Stimulated activated naive CD4-positive, alpha-beta T cell treated with Interleukin-2 at 50 U/mL for 16 hours (primary cell): ENCODE measurements at places on chromosomes 3 and 15.

GRCh38 chr3:196197524-196197923, 13.7 kb downstream of the ZDHHC19 start:
- DNase-seq = no peak

DNA sequence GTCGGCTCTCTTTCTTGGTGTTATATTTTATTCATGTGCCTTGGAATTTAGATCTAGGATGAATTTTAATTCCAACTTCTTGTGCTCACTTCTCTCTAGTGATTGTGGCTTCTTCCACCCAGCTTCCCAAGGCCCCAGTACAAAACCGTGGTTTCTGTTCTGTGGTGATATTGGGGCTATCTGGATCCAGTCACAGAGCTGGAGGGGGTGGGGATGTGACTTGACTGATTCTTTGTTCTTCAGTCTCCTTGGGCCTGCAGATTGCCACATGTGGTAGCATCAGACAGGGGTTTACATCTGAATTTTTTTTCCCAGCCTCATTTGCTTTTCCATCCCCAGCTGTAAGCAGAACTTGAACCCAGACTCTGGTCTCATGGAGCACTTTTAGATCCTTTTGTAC, 98.5 kb upstream of the ADAMTSL3 start:
- DNase-seq = no peak

- peak; percentile 11 for DNase-seq
These were observed 744 bp upstream of the ALDH1A2 start for GRCh38 chr15:58066042-58066867.

GRCh38 chr15:78565951-78566774, 843 bp downstream of the CHRNA5 start:
- DNase-seq = no peak

- no peak for DNase-seq
These were observed 39.1 kb downstream of the SEMA5B start for GRCh38 chr3:122988508-122988907.

DNA sequence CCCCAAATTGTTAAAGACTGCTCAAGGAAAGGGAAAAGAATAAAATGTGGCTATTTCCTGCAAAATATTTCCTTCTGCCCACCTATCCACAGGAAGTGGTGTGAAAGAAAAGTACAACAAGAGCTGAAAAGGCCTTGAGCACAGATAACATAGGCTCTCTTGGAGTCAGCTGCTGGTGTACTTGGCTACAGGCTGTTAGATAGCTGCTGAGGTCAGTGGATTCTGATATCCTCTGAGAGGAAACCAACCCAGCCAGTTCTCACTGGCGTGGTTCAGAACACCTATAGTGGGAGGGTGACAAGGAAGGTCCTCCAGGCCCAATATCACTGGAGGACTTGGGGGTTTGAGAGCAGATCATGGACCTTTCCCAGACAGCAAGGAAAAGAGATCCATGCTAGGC, 124.4 kb upstream of the GAP43 start:
- no peak for DNase-seq

DNA sequence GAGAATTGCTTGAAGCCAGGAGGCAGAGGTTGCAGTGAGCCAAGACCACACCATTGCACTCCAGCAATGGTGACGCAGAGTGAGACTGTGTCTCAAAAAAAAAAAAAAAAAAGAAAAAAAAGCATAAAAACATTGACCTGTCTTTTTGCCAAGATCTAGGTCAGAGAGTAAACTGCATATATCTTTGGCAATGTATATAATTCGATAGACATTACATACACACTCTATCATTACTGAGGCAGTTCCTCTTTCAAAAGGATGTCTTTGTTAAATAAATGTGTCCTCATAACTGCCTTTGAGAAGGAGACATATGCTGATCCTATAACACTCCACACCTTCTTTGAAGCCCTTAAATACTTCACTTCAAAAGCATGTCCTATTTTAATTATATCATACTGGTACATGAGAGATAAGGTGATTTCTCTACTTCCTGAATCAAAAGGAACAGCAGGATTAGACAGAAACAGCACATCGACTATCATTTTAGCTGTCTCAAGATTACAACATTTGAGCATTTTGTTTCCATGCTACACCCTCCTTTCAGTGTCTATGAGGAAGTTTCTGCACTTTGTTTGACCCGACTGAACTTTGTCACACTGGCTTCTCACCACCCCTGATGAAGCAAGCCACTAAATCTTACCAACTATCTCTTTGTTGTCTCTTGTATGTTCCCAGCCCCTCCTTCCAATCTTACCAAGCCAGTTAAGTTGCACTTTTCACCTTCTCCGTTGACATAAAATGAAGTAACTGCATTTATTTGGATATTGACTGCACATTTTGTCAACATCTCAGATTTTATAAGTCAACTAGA, 335.8 kb downstream of the MECOM start:
- DNase-seq = no peak

GRCh38 chr3:43128464-43128863, 22.6 kb upstream of the POMGNT2 start:
- DNase-seq = no peak

GRCh38 chr15:78682693-78683410, 41.8 kb upstream of the CHRNB4 start:
- no peak for DNase-seq

DNA sequence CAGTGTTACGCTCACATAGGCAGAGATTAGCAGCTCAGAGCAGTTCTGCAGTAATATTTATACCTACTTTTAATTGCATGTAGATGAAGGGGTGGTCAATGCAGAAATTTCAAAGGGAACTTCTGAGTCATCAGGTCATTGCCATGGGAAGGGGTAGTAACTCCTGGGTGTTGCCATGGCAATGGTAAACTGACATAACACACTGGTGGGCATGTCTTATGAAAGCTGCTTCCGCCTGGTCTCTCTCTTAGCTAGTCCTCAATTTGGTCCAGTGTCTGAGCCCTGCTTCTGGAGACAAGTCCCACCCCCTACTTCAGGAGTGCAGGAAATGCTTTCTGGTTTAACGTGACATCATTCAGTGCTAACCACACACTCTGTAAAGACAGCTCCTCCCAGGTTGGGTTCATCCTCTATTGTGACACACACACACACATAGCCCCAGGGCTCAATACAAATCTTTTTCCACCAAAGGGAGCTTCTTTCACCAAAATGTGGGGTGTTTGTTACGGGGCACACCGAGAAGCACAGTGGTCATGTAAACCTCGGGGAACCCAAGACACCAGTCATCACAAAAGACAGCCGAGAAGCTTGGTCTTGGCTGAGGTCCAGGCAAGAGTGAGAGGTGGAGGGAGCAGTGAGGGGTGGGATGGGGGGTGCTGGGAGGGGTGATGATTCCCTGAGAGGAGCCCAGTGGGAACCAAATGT, 74.5 kb downstream of the TLE3 start:
- DNase-seq = peak; percentile 23

GRCh38 chr3:47571391-47572175, 7.1 kb downstream of the CSPG5 start:
- no peak for DNase-seq

- DNase-seq = no peak
These were observed 3.5 kb downstream of the PML start for GRCh38 chr15:73997986-73998385.

GRCh38 chr3:41265011-41265545, 65.8 kb downstream of the CTNNB1 start:
- DNase-seq = no peak

DNA sequence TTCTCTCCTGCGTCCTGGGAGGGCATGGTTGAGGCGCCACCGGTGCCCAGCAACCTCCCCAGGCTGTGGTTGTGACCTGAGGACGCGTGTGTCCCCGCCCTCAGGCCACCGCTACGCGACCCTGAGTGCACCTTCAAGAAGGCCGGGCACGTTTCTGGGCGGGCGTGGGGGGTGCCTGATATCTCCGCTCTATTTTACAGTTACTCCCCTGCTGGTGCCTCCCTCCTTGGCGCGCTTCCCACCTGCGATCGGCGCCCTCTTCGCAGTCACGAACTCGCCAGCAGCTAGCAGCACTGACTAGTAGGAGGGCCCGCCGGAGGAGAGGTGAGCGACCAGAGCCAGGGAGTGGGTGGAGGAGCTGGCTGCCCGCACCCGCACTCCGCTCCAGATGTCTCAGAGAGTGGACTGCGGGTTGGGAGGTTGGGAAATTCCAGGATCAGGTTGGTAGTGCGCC, 43.2 kb upstream of the POLG start:
- DNase-seq = no peak

DNA sequence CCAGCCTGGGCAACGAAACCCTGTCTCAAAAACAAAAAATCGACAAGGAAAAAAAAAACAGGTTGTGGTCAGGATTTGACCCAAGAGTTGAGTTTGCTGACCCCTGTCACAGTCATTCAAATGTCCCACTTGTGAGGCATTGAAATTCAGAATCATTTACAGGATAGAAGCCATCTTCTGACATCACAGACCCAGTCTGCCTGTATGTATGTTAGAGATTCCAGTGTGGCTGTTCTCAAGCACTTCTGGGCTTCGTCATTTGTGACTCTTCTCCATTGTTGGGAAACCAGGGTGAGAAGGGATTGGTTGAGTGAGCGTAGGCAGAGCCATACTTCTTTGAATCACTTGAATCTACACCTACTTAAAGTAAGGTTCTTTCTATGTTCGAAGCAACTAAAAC, 57.1 kb downstream of the LMLN start:
- no peak for DNase-seq

DNA sequence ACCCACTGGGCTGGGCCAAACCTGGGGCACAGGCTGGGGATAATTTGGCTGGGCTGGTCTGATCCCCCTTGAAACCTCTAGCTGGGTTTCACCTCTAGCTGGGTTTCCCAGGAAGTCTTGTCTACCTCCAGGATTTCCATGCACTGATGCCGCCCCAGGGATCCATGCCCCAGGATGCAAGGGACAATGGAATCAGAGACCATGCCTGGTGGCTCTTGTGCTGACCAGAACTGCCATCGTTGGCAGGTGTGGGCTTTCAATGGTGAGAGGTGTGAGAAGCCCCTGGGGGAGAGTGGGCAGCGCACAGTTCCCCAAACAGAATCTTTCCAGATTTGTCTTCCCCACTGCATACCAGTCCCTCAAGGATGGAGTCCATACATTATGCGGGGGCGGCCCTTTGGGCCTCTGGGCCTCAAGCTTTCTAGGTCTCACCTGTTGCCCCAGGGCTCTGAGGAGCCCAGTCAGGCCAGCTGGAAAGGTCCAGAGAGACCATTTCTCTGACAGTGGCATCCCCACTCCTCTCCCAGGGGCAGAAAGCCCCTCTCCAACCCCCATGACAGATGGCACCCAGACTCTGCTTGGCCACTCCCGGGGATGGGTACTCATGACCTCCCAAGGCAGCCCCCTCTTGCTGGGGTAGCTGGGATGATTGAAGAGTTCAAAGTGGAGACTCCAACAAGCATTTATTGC, 35.4 kb downstream of the EPHB3 start:
- no peak for DNase-seq

GRCh38 chr15:57012556-57012955, 94.1 kb downstream of the TCF12 start:
- DNase-seq = no peak

DNA sequence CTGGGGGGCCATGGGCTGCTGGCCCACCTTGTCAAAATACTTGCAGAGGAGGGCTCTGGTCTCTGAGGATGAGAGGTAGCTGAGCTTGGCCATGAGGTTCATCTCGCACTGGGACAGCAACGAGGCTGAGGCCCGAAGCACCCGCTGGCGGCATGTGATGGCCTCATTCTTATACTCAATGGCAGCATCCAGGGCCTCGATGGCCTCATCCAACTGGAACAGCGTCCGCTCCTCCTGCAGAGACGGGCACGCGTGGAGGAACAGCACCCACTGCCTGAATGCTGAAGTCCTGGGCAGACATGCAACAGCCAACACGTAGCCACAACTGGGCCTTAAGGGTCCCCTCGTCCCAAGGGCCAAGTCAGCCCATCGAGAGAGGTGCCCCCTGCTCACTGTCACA, 25.0 kb downstream of the KIF7 start:
- DNase-seq = no peak

- DNase-seq = no peak
These were observed 33.7 kb upstream of the NOX5 start for GRCh38 chr15:68980786-68981185.
